ENCODE measurements at places on chromosomes 7 and 10.

DNA sequence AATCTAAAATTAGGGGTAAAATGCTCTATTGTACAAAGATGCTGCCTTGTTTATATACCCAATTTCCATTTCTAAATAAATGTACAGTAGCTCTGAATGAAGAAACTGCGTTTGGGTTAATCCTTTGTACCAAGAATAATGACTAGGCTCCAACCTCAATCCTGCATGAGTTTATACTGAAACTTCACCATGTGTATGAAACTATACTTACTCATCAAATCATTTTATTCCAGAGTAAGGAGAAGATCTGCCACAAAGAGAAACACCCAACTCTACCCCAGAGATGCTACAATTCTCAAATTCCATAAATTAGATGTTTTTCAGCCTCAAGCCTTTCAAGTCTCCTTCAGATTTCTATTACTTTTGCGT is 53.8 kb upstream of the AKR1E2 start:
- no peak for DNase-seq

GRCh38 chr10:103238506-103239252 is 7.0 kb upstream of the RPEL1 start:
- DNase-seq = no peak

DNA sequence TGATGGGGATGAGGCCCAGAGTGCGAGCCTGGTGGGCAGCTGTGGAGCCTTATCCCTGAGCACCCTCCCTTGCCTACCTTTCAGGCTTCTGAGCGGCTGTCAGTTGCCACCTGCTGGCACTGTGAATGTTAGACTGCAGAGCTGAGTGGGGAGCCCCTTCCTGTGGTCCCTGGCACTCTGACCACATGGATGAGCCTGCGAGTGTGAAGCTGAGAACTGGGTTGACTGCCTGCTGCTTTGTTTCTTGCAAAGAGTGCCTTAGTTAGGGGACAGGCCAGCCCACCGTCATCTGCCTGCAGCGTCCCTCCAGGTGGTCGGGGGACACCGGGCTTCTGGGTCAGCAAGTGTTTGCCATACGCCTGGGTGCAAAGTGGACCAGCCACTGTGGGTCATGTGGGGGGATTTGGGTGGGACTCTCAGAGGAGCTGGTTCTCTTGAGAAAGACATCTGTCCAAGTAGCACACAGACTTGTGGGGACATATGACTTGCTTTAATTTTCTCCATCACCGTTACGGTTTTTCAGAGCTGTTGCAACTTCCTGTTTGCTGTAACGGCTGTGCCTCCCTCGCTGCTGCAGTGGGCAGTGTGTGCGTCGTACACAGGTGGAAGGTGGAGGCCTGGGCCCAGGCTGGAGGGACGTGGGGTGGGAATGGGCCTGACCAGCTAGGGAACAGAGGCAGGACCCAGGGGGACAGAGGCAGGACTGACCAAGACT is 13.7 kb downstream of the INPP5A start:
- no peak for DNase-seq

GRCh38 chr10:72563327-72563932 is 62.4 kb downstream of the MICU1 start:
- DNase-seq = no peak

GRCh38 chr7:143426479-143427142 is 16.6 kb upstream of the TAS2R60 start:
- DNase-seq = no peak

DNA sequence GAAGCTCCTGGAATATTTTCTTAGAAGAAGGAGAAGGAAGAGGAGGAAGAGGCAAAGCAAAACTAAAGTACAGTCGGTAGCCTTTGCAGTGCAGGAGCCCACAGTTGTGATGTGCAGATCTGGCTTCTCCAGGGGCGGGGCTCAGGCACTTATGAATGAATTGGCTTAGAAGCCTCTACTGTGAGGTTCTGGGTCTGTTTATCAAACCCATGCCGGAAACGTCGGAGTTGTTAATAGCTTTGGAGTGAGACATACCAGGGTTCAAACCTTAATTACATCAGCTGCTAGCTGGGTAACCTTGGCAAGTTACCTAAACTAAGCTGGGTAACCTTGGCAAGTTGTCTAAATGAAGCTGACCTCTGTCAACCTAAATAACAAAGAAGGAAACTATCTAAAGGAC is 89.3 kb upstream of the PITRM1 start:
- DNase-seq = no peak

- no peak for DNase-seq
These were observed 159.1 kb downstream of the SEC23IP start for GRCh38 chr10:120051671-120052070.

DNA sequence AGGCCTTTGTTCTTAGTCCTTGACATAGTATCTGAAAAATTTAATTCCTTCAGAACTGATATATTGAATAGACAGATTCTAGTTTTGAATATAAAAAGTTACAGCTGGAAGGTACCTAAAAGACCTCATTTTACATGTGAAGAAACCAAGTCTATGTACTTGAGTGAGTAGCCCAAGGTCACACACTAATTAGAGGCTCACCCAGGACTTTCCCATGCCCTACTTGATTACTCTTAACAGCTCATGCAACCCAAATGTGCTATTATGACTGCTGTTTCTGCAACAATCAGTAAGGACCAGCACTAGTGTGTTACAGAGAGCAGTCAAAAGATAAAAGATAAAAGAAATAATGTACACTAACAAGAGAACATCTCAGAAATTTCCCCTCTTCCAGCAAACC is 40.7 kb upstream of the BET1 start:
- no peak for DNase-seq

GRCh38 chr10:132886211-132887099 is 55.9 kb downstream of the CFAP46 start:
- DNase-seq = no peak

- DNase-seq = no peak
These were observed 76.5 kb downstream of the FAM53B start for GRCh38 chr10:124667425-124668345.

DNA sequence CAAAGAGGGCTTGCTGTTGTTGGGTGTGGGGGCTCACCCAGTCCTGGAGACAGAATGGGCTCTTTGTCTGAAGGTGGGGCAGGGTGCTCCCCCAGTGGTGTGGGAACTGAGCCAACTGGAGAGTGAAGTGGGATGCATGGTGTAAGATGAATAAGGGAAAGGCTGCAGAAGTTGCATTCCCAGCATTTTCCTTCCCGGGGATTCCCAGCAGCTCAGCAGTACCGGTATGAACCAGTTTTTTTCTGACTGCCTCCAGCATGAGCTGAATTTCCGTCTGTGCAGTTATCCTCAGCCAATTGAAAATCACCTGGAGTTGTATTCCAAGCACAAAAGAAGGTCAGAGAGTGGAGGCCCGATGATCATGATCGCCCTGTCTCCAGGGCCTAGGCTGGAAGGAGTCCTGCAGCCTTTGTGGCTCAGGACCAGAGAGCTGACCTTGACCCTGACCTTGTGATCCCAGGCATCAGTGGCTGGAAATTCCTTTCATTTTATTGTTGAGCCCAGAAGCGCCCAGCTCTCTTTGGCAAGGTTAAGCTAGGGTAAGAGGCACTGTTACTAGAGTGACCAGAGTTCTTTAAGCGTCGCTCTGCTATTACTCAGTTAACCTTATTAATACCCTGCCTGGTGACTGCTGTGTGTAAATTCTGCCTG is 33.4 kb downstream of the OGDH start:
- peak; percentile 49 for DNase-seq

DNA sequence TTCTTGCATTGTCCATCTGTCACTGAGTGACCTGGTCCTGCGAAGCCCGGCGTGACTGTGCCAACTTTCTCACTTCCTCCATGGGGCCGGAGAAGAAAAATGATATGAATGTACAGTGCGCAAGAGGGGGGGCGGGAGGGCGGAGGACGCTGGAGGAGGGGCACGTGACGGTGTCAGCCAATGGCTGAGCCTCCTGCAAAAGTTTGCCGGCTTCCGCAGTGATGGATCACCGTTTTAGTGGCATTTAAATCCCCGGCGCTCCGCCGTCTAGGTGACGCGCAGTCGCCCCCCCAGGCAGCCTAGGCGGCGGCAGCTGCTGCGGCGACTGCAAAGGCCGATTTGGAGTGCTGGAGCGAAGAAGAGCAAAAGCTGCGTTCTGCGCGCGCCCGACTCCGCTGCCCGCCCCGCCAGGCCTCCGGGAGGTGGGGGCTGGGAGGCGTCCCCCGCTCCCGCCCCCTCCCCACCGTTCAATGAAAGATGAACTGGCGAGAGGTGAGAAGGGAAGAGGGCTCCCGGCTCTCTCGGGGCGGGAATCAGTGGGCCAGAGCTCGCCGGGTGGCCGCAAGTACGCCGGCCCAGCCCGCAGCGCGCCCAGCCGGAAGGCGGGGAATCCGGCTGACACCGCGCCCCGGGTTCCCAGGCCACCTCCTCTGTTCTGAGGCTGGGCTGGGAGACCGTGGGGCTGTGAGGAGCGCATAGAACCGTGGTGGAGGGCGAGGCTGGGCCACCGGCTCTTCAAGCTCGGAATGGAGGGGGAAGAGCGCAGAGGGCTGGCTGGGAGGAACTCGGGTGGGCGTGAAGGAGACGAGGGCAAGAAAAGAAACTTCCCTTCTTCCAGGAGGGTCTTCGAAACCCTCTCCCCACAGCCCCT is at the start of gene HOXA1:
HOXA1 (minus strand) TSS at position 104 of the 871 bp plus-strand sequence; CDS start at position 16, 88 bp downstream.
- peak; percentile 16 for DNase-seq

- no peak for DNase-seq
These were observed 45.3 kb downstream of the WNT2 start for GRCh38 chr7:117277576-117277975.

GRCh38 chr7:128014811-128015210 is 16.4 kb downstream of the LRRC4 start:
- no peak for DNase-seq

GRCh38 chr10:71536332-71536731 is 139.6 kb downstream of the CDH23 start:
- DNase-seq = no peak

- DNase-seq = no peak
These were observed 166.2 kb downstream of the CHCHD3 start for GRCh38 chr7:132915647-132916046.

DNA sequence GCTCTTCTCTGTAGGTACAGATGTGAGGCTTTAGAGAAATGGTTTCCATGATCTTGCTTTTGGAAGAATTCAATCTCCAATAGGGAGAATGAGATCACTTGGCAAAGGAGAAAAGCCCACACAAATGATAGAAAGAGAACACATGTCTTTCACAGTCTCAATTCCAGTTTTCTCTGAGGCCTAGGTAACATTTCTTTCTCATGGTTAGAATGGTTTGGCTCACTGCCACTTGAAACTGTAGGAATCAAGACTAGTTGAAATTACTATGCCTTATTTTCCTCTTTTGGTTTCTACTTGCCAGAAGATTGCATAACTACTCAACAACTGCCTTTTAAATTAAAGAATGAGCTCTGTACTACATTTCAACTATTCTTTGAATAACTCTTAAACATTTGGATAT is 276.5 kb upstream of the TEX47 start:
- DNase-seq = no peak

- DNase-seq = peak; percentile 12
These were observed 352.6 kb upstream of the AUTS2 start for GRCh38 chr7:69245646-69246045.

DNA sequence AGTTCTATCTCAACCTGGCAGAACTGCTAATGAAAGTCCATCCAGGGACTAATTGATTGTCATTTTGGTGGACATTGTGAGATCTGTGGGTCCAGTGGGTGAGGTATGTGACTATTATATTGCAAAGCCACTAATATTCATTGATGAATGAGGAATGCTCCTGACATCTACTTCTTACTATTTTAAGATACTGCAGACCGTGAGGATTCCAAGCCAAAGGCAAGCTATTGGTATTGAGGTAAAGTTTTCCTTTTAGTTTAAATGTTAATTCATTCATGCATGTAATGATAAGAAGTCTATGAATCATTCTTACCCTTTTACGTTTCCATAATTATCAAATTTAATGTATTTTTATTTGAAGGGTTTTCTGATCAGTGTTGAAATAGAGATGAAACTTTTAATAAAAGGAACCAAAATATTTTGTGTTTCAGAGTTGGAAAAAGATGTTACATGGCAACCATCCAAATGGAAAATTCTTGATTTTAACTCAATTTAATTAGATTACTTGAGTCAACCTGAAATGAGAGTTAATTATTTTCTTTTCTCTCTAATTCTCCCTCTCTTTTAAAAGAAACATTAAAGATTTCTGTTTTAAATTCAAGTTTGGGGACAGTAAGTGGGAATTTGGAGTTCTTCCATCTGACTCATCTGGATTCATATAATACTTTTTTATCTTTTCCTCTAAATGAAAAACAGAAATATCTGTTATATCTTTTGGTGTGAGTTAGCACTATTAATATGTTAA is 39.6 kb downstream of the NUP205 start:
- DNase-seq = no peak

GRCh38 chr7:139620676-139621344 is 97.3 kb downstream of the CLEC2L start:
- DNase-seq = peak; percentile 4

- no peak for DNase-seq
These were observed 384.1 kb upstream of the STEAP1 start for GRCh38 chr7:89770161-89770560.

GRCh38 chr10:24272374-24272773 is 63.4 kb downstream of the KIAA1217 start:
- DNase-seq = no peak

- no peak for DNase-seq
These were observed 315.0 kb downstream of the CRPPA start for GRCh38 chr7:16106300-16106699.

DNA sequence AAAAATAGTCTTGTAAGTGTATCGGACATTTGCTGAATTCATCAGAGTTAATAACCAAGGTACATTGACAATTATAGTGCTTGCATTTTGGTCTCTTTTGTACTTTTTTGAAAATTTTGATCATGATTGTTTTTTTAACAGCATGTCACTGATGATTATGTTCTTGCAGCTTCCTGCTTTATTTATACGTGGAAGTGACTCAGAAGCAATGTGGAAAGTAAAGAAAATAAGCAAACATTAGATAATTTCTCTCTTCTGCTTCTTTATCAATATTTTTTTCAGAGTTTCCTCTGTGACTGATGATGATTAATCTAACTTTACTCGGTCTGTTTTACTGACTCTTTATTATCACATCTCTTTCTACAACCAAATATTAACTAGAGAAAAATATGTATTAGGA is 1351.9 kb downstream of the REEP3 start:
- DNase-seq = no peak

DNA sequence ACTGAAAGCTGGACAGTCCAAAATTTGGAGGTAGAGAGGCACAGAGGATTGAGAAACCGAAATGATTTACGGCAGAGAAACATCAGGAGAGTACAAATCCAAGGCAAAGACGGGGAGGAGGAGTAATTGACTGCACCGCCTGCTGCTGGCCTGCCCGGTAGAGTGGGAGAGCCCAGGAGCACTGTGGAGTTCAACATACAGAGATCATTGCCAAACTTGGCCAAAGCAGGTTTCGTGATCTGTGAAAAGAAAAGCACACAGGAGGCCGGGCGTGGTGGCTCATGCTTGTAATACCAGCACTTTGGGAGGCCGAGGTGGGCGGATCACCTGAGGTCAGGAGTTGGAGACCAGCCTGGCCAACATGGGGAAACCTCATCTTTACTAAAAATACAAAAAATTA is 306.0 kb upstream of the PFKP start:
- DNase-seq = no peak

GRCh38 chr7:27351786-27352185 is 109.2 kb downstream of the EVX1 start:
- no peak for DNase-seq

Data from midbrain (tissue), 1 donor.